ENCODE measurements at places on chromosomes 3 and 15. TPM values are rescaled to one million over a fixed set of nuclear protein-coding genes. Genes with fewer than 3 reads are reported as not detected.

GRCh38 chr15:84981711-84982300, at the start of gene PDE8A:
Gene PDE8A (plus strand): TSS chr15:84981856. CDS start chr15:84982163, 307 bp downstream.
- H3K4me3 ChIP-seq = peak within 1 kb of the TSS; percentile 83
- no peaks in the 10 kb centered on the region for H3K36me3 ChIP-seq
- DNase-seq = peak; percentile 50
- no peaks in the 10 kb centered on the region for H3K27me3 ChIP-seq
- peaks cover 14% of the 10 kb centered on the region for H3K4me1 ChIP-seq

The TJP1 gene
- total RNA-seq = 13.5 TPM

GRCh38 chr3:135627057-135627456, 338.5 kb upstream of the PPP2R3A start:
- no peak overlapping the region for H3K4me3 ChIP-seq
- no peak for DNase-seq
- no peaks in the 10 kb centered on the region for H3K27me3 ChIP-seq
- no peaks in the 10 kb centered on the region for H3K36me3 ChIP-seq
- H3K4me1 ChIP-seq = no peaks in the 10 kb centered on the region

DNA sequence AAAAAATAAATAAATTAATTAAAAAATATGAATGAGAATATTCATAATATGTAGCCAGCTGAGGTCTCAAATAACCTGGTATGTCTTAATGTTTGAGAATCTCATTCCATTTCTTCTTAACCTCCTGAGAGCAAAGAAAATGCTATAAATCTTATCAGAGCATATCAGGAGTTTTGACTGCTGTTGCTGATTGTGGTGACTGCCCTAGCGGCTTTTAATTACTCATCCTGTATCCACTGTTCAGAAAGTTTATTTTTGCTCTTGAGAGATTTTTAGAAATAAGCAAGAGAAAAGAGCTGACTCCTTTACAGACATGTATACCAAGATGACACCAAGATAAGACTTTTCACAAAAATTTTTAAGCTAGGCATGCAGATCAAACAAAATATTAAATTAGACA, 454.8 kb upstream of the CBLB start:
- H3K4me1 ChIP-seq = no peaks in the 10 kb centered on the region
- H3K27me3 ChIP-seq = no peaks in the 10 kb centered on the region
- H3K27ac ChIP-seq = no peak overlapping the region
- no peak overlapping the region for H3K4me3 ChIP-seq
- no peak for DNase-seq
- H3K36me3 ChIP-seq = no peaks in the 10 kb centered on the region

- DNase-seq = no peak
- no peaks in the 10 kb centered on the region for H3K4me1 ChIP-seq
- H3K36me3 ChIP-seq = no peaks in the 10 kb centered on the region
Measured at GRCh38 chr3:55893045-55893664, 406.0 kb upstream of the WNT5A start.

All from liver (tissue), 10 donors.